ENCODE measurements at places on chromosomes 4 and X. TPM values are rescaled to one million over a fixed set of nuclear protein-coding genes. Genes with fewer than 3 reads are reported as not detected.

ZNF630 gene
- 2.1 TPM for total RNA-seq

CDKN2AIP gene
- total RNA-seq: 15.2 TPM

HSPA4L gene
- 4.7 TPM for total RNA-seq

DNA sequence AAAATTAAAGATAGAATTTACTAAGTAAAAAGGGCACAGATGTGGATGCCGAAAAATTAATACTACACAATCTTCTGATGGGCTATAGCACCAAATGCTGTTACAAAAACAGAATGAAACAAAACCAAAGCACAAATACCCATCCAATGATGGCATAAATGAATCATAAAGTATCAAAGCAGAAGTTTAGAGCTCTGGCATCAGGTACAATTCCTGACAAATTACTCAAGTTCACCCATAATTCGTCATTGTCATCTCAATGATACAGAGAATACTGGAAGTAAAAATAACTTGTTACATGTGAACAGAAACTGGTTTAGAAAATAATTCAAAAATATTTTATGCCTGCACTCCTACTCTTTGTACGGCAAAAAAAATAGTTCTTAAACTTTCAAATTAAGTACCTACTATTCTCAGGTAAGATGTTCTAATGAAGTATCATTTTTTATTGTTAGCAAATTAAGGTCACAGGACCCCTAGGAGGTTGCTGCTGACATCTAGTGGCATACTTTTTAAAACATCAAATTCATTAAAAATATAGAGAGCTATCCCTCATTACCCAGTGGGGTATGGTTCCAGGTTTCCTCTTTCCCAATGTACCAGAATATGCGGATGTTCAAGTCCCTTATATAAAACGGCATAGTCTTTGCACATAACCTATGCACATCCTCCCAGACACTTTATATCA is 126.1 kb downstream of the INPP4B start:
- DNase-seq: peak; percentile 64

DNA sequence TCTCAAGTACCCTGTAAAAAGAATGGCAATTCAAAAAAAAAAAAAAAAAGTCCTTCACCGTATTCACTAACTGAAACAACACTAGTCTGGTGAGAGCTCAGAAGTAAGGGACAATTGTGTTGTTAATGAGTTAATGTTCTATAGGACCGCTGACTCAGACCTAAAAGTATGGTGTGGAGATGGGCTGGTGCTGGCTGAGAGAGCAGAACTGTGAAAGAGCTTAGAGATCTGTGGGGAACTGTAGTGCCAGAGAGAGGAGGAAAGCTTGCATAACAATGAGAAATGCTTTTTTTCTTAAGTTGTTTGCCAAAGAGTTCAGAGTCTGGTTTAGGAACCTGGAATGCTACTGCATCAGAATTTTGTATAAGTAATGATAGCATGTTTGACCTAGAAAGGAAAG is 65.1 kb downstream of the LHFPL1 start:
- DNase-seq: no peak

DNA sequence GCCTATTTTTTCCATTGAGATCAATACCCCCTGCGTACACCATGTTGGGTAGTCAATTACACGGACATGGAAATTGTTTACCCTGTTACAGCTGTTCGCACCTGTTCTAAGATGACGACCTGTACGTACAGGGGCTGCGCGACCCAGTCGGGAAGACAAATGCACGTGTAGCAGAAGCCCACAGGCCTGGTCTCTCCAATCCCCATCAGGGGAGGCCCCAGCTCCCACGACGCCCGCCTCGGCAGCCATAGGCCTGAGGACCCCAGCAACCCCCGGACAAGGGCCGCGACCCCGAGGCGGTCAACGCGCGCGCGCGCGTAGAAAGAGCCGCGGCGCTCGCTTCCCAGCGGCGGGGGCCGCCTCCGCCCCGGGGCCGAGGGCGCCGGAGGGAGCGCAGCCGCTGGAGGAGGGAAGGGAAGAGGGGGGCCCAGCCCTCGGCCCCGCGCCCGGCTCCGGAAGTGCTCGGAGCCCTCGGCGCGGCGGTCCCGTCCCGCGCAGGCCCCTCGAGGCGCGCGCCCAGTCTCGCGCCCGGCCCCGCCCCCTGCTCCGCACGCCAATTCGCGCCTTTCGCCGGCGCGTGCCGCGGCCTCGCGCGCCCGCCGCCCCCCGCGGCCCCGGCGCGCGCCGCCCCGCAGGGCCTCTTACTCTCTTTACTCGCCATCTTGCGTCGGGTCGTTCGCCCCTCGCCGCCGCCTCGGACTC is 618 bp downstream of the RBBP7 start:
- DNase-seq: peak; percentile 87

DNA sequence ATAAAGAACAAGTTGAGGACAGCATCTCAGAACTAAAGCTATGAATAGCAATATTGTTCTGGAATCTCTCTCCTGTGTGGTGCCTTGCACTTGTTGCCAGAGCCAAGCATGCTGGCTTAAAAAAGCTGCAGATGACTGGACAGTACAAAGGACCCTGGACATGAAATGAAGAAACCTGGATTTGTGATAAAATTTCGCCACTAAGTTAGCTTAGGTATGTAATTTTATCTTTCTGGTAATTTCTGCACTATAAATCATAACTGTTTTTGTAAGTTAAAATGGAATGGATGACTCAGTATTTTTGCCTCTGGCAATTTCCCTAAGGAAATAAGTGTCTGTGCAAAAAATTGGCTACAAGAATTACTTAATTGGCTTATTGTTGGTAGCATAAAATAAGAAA is 317.2 kb downstream of the CAMK2D start:
- no peak for DNase-seq

DNA sequence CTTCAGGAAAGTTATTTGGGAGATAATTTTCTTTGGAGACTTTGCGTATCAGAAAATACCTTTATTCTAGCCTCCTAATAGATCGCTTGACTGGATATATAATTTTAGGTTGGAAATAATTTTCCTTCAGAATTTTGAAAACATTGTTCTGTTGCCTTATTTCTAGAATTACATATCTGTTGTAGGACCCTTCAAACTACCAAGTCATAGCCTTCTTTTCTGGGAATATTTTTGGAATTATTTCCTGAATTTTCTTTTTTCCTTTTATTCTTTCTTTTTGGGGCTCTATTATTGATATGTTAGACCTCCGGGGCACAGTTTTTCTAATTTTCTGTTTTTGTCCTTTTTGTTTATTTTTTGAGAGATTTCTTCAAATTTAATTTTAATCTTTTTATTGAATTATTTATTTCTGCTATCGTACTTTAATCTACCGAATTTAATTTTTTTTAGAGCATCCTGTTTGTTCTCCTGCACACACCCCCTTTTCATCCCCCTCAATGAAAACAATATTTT is 100.5 kb downstream of the KDM6A start:
- DNase-seq: no peak

DNA sequence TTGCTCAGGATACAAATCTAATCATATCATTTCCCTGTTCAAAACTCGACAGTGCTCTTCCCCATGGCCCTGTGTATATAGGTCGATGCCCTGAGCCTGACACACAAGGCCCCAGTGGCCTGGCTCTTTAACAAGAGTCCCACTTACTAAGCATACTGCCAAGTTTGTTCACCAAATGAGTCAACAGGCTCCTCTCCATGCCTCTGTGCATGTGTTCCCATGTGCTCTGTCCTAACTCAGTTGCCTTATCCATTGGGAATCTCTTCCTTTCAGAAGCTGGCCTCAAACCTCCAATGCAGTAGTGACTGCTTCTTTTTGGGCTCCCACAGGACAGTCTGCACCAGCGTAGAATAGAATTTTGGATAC is 18.9 kb upstream of the CXCR3 start:
- DNase-seq: no peak

DNA sequence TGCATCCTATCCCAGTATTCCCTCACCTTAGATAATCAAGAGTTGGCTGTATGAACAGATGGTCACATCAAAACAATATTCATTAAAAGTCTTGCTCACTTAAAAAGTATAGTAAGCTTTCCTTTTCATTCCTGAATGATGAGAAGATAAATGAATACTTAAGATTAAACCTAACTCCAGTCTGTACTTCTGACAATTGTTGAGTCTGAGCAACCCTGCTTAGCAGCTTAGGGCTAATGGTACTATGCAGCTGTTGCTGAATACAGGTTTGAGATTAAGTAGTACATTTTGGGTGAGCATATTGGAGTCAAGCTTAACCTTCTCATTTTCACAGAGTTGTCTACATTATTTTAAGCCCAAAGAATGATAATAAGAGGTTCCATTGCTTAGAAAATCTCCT is 121.7 kb upstream of the ETNPPL start:
- DNase-seq: no peak

DNA sequence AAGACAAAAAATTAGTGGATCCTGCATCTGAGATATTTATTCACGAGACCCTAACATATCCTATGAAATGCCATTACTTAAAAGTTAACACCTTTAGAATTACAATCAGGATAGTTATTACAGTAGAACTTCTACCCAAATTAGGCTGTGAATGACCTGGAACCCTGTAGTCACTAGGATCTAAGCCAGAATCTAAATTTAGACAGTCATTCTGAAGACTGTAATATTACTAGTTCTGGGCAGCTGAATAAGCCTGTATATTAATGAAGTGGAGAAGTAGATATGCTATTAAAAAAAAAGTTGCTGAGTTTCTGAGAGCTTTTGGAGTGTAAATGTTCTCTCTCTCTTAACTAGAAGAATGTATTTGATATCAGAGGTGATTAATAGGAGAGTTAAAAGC is 67.0 kb downstream of the FAM13A start:
- DNase-seq: peak; percentile 43

All from osteoblast (primary cell).